Activated naive CD4-positive, alpha-beta T cell treated with anti-CD3 and anti-CD28 coated beads, Interleukin-2, amount 50 U/mL, for 72 hours (primary cell): ENCODE measurements at places on chromosomes 3 and 15.

- no peak for DNase-seq
Measured at GRCh38 chr15:25402342-25402741, 36.5 kb downstream of the UBE3A start.

DNA sequence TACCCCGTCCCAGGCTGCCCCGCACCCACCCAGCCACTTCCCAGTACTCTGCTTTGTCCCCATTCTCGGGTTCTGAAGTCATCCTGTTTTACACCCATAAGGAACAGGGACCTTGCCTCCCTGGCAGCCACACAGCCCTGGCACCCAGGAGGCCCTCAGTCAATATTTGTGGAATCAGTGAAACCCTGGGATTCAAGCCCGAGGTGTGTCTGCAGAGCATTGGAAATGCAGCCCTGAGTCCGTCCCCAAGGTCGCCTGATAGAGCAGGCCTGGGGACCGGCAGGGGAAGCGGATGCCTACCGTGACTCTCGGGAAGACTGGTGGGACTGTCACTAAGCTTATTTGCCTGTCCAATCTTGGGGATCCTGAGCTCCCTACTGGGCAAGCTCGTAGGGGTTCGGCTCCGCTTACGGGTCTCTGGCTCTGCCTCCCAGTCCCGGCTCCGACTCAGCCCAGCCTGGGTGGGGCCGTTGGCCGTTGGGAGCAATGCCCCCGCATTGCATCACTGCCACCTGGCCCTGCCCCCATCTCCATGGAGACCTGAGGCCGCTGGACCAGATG, 64.4 kb upstream of the TAMM41 start:
- peak; percentile 9 for DNase-seq

DNA sequence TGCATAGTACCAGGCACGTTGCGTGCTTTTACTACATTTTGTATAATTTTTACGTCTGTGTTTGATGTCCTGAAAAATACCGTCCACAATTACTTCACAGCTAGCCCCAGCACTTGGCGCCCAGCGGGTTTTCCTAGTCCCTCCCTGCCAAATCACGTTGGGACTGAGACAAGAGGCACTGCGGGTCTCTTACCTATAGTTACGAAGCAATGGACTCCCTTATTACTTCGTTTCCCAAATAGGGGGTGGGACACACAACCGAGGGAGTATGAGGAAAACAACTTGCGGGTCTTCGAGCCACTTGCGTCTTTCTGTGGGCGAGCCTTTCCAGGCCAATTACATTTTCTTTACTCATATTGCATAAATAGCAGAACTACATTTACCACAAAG, 620 bp upstream of the CMSS1 start:
- DNase-seq, result no peak

DNA sequence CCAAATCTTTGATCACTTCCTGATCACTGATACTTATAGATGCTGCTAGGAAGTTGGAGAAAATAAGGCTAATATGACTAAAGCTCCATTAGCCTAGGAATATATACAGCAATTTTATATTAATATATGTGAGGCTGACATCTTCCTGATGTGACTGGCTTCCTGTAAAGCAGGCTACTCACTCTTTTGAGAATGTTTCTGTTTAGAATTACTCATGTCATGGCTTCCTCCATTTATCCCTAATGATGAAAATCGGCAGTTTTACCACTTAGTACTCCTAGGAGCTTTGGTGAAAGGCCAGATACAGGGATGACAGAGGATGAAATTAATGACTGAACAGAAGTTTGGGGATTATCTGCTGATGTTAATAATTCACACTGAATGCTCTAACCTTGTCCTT, 3.9 kb upstream of the MAP1A start:
- no peak for DNase-seq

DNA sequence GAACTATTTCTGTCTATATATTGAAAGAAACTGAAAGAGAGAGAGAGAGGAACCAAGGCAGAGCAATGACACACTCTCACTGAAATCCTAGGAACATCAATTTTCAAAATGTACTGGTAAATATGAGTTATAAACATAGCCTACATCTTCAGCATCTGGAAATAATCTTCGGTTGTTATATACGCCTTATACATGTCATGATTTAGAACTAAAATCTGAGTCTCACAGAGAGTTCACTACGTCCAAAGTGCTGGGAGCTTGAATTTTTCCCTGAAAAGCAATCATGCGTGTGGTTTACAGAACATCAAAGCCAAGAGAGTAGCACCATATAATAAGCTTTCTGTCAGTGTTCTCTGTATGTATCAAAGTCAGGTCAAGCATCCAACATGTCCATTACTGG, 420.0 kb upstream of the CBLB start:
- no peak for DNase-seq

DNA sequence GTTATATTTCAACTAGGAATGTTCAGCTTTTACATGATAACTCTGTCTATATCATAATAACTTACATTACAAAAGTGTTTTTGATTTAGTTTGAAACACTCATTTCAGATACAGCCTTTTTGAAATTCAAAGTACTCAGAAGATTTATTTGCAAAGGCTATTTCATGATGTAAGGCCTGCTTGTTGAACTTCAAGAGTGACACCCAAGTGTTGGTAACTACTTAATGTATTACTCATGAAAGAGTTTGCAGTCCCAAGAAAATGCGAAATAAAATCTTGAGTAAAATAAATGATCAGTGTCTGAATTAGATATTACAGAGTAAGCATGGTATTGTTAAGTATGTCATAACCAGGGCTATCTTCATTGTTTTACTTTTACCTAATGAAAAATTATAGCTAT, 35.3 kb downstream of the ARHGEF26 start:
- DNase-seq, result no peak

DNA sequence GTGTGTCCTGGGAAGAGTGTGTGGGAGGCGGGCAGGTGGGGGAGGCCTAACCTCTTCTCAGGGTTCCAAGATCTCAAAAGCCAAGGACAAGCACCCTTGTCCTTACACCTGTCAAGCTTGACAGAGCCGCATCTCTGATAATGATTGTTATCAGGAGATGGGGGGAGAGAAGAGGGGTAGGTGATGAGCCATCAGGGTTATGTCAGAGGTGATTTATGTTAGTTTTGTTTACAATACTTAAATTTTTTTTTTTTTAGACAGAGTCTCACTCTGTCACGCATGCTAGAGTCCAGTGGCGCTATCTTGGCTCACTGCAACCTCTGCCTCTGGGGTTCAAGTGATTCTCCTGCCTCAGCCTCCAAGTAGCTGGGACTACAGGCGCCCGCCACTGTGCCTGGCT, 7.4 kb upstream of the NCBP2 start:
- DNase-seq, result no peak

- peak; percentile 27 for DNase-seq
Measured at GRCh38 chr15:71115567-71116351, 488 bp downstream of the THSD4 start.

DNA sequence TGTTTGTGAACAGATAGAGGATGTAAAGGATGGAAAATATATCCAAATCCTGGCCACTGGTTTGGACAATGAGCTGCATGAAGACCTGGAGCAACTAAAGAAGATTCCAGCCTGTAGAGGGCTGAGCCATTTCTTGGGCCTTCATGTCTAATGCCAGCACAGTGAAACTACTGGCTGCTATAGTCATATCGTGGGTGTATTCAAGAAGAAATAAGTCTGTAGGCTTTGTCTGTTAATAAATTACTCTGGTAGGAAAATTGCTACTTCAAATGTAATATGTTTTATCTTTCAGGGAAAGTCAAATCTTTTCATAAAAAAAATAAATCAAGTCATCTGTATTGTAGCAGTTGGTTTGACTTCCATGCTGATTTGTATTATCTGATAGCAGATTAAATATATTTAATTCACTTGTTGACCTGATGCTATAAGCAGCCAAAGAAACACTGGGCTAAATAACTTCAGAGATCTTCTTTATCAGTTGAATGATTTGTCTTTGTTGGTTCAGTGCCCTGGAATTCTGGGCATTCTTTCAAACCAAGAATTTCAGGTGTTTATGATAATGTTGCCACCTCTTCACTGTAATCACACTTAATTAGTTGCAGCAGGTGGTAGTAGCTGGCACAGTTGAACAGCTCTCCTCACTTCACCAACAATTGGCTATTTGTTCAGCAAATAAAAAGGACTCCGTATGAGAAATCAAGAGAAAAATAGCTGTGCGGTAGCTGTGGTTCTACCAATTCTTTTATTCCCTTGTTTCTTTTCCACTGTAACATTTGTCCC, 1109.5 kb downstream of the NSUN3 start:
- DNase-seq, result no peak
